ENCODE measurements at places on chromosomes 11 and 22.

DNA sequence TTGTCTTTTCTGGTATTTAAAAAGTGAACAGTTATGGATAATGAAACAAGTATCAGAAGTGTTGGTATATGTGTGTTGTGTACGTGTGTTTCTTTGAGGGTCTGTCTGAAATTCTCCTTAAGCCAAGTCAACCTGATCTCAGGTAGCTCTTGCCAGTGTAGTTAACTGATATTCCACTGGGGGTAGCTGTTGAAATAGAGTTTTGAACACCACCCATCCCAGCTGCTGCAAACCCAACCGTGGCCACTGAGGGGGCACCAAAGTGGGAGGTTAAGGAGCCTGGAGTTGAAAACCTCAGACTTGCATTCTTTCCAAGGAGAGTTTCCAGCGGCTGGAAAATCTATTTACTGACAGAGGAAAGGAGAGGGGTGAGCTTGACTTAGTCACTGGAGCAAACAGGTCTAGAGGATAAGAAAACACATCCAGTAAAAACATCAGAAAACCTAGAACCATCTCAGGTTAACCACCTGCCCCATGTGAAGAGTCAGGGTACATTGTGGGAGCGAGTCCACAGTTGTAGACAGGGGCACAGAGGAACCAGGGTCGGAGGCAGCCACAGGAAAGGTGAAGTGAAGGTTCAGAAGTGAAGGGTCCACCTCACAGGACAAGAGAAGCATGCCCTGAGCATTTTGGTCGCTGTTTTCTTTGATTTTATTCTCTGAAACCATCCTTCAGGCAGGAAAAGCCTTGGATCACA lies 8.8 kb upstream of the CUL5 start:
- no peak for DNase-seq

- DNase-seq: peak; percentile 82
Observed at GRCh38 chr22:36065775-36066544, 37.3 kb upstream of the RBFOX2 start.

- DNase-seq: no peak
Observed at GRCh38 chr22:40009292-40009774, 14.6 kb downstream of the FAM83F start.

- DNase-seq: no peak
Observed at GRCh38 chr22:45473626-45474237, 29.0 kb upstream of the FBLN1 start.

- DNase-seq: no peak
Observed at GRCh38 chr11:111714522-111714921, 51.7 kb downstream of the PPP2R1B start.

DNA sequence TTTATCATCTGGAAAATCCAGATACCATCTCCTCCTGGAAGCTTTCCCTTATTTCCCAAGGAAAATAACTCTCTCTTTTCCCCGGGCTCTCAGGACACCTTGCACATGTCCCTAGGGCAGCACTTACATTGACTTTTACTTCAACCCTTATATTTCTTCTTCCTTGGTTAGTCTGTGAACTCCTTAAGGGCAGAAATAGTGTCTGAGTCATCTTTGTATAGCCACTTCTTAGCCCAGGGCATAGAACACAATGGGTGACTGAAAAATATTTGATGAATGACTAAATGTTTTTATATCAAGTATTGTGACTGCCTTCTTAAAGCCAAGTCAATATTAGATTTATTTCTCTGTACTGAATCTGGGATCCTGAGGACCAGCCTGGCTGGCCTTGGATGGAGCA lies 45.4 kb upstream of the MYOD1 start:
- DNase-seq: no peak

- DNase-seq: no peak
Observed at GRCh38 chr11:112437096-112437495, 176.4 kb upstream of the PLET1 start.

GRCh38 chr11:46134540-46134939 lies 13.3 kb upstream of the PHF21A start:
- no peak for DNase-seq

DNA sequence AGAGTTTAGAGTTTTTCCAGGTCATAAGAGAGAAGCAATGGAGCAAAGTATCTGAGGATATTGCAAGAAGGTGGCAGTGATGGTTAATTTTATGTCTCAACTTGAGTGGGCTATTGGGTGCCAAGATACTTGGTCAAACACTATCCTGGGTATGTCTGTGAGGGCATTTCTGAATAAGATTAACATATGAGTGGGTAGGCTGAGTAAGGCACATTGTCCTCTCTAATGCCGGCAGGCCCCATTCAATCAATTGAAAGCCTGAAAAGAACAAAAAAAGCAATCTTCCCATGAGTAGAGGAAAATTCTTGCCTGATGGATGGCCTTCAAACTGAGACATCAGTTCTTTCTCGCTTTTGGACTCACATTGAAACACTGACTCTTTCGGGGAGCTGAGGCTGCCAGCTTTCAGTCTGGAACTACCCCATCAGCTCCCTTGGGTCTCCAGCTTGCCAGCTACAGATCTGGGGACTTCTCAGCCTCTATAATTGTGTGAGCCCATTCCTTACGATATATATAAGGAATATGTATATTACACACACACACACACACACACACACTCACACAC lies 228.8 kb downstream of the BUD13 start:
- no peak for DNase-seq

DNA sequence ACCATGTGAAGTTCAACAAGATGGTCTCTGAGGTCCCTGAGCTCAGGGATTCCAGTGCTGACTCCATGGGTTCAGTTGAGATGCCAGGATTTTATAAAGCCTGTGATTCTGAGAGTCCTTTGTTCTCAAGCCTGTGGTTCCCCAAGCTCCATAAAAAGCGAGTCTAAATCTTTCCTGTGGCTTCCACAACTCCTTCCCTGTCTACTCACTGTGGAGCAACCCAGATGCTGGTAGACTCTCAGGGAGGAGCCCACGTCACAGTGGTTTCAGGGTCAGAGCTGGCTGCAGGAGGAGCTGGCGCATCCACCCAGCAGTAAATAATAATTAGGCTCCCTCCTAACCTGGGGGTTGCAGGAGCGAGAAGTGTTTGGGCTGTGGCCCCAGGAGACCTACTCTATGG lies 2.0 kb upstream of the RELT start:
- DNase-seq: no peak

GRCh38 chr11:45543081-45543480 lies 122.3 kb downstream of the CHST1 start:
- no peak for DNase-seq

- DNase-seq: peak; percentile 59
Observed at GRCh38 chr11:69055598-69056516, 7.1 kb downstream of the TPCN2 start.

DNA sequence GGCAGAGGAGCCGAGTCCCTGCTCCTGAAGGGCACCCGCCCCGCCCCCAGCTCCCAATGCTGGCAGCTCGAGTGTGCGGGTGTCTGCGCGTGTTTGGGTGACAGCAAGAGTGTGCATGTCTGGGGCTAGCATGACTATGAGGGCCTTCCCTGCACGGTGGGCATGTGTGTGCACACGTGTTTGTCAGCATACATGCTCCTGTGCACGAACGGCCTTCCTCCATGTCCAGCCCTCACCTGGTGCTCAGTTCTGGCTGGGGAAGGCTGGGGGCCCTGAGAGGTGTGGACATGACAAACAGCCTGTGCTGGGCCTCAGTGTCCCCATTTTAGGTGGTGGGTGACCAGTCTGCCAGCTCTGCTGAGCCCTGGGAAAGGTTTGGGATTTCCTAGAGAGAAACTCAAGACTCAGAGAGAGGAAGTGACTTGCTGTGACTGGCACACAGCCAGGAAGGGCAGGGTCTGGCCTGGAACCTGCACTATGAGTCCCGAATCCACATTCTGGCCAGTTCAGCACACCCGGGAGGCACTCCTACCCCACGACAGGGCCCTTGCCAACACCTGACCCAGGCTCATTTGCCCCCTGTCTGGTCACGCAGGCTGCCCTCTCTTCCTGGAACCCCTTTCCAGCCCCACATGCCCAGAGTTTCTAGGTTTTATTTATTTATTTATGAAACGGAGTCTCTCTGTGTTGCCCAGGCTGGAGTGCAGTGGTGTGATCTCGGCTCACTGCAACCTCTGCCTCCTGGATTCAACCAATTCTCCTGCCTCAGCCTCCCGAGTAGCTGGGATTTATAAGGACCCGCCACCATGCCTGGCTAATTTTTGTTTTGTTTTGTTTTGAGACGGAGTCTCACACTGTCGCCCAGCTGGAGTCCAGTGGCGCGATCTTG lies 3.3 kb upstream of the SHISA8 start:
- DNase-seq: no peak

DNA sequence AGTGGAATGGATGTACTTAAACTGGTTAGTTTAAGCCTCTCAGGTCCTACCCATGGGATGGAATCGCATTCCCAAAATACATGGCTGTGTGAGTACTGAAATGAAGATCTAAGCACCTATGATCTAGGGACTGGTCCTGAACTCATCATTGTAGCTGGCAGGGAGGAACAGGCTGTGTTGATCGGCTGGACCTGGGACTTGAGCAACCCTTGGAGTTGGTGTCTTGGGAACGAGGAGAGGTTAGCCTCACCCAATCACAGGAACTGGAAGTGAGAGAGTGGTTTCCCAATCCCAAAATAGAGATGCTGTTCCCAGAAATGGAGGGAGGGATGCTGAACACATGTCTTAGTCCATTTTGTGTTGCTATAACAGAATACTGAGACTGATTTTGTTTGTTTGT lies 16.4 kb upstream of the ASCC2 start:
- no peak for DNase-seq

DNA sequence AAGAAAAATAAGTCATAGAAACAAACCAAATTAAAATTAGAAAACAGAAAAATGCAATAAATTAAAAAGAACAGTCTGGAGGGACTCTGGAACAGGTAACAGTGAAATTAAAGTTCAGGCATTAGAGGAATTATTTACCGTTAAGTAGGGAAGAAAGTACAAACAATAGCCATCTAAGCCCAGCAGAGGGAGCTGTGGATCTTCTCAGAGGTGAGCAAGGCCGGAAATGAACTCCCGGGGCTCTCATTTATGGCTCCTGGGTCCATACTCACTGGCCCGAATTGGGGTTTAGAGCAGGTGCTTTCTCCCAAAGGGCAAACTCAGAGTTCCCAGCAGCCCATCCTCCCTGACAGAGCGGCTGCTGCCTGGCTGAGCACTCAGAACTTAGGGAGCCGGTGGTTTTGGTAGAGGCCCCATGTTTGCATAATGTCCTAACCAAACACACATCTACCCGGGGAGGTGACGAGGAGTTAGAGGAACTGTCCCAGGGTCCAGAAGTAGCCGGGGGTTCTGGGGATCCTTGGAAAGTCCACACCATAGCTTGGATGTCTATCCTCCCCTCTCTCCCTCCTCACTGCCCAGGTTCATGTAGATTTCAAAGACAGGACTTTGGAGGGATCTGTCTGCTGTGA lies 87.8 kb upstream of the VPREB1 start:
- DNase-seq: no peak

DNA sequence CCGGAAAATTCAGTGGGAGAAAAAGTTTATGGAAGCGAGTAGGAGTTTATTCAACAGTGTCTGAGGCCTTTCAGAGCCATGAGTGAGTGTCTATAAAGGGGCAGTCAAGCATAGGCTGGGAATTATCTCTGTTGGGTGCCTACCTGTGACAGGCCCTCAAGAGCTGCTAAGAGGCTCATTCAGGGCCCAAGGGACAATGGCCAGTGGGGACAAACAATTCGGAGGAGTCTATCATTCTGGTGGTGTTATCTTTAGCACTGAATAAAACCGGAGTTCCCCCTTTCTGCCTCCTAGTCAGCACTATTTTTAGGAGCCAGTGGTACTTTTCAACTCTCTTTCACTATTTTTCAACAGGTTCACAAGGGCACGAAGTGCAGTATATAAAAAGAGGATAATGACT lies 89.5 kb upstream of the HTATIP2 start:
- DNase-seq: no peak

GRCh38 chr11:15175831-15176230 lies 61.1 kb downstream of the INSC start:
- no peak for DNase-seq

DNA sequence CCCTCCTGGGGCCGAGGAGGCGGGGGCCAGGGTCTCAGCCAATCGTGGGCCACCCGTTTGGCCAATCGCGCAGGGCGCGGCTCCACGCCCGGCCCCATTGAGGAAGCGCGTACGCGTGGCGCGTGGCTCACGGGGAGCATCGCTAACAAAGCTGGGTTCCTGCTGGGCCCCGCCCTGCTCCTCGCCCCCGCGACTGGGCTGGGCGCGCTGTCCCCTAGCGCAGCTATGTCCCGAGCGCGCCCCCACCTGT lies 614 bp upstream of the ASCL2 start:
- DNase-seq: no peak

- no peak for DNase-seq
Observed at GRCh38 chr11:97048481-97048880, 658.7 kb downstream of the JRKL start.

GRCh38 chr11:91630916-91631673 lies 593.5 kb upstream of the FAT3 start:
- DNase-seq: no peak

DNA sequence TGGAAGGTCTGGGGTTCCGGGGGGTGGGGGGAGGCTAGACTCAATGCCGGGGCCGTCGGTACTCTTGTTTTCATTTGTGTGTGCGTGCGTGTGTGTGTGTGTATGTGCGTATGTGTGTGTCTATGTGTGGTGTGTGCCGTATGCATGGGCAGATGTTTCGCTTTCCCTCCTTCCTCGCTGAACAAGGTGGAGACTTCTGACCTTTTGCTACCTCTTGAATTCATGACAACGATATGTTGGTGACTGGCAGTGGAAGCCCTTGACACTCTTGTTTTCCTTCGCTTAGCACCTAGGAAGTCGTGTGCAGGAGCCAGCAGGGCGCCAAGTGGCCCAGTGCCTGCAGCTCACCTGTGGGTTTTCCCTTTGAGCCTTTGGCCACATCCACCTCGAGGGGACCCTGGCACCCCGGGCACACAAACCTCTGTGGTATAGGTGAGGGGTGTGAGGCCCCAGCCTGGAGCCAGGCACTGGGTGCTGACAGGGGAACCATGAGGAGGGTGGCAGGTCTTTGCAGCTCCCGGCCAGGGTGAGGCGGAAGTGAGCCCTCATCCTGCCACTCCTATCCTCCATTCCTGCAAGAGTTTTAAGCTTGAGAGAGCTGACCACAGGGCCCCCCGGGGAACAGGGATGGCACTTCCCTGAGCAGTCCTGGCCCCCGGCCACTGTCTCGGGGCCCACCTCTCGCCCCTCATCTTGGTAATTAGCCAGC lies 19.3 kb upstream of the TMEM191C start:
- DNase-seq: no peak
